ENCODE measurements at places on chromosomes 3 and 15. TPM values are rescaled to one million over a fixed set of nuclear protein-coding genes. Genes with fewer than 3 reads are reported as not detected.

Gene IL16
- total RNA-seq: 0.29 TPM

Gene ZNF621
- total RNA-seq: 7.5 TPM

Gene CLCN2
- 5.4 TPM for total RNA-seq

Gene IL5RA
- total RNA-seq: not detected

Gene DUOXA2
- total RNA-seq: not detected

Gene KY
- 0.07 TPM for total RNA-seq

Gene CAMP
- not detected for total RNA-seq

Gene GPR171
- total RNA-seq: not detected

Gene GOLGA8T
- total RNA-seq: 1.9 TPM

Gene NANOGP8
- total RNA-seq: not detected

Gene MLF1
- total RNA-seq: 30.6 TPM

Gene CLSTN2
- total RNA-seq: 0.05 TPM

Gene KNG1
- not detected for total RNA-seq

Gene GRAMD2A
- 0.22 TPM for total RNA-seq

Gene STX19
- total RNA-seq: not detected

Gene LRRC31
- not detected for total RNA-seq

Gene GOLGA6L7
- total RNA-seq: not detected

Gene WDR82
- 56.9 TPM for total RNA-seq

Gene ROPN1
- not detected for total RNA-seq

Gene GNAT1
- total RNA-seq: 0.48 TPM

Gene ITGA11
- total RNA-seq: 2.8 TPM

Gene TAMM41
- total RNA-seq: 26.5 TPM

Gene CD80
- not detected for total RNA-seq

Gene RPSA
- total RNA-seq: 2,502 TPM
